ENCODE measurements at places on chromosomes 12 and 14.

GRCh38 chr14:93734086-93734822 is 54.0 kb downstream of the PRIMA1 start:
- no peak for DNase-seq

DNA sequence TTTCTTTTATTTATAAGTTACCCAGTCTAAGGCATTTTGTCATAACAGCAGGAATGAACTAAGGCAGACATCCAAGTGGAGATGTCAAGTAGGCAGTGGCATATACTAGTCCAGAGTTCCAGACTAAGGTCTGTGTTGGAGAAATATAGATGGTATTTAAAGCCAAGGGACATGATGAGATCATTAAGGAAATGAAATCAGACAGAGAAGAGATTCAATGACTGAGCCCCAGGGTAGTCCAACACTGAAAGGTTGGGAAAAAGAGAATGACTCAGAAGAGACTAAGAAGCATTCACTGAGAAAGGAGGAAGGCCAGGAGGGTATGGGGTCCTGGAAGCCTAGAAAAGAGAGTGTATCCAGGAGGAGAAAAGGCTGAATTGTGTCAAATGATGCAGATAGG is 442.2 kb upstream of the CCDC196 start:
- no peak for DNase-seq

GRCh38 chr12:121793440-121793837 is at the start of gene RHOF:
TSS of gene RHOF (minus strand) at chr12:121793688. CDS start at chr12:121793633, 55 bp downstream.
- DNase-seq, result no peak

GRCh38 chr14:83559721-83560120 is 1970.2 kb upstream of the FLRT2 start:
- no peak for DNase-seq

DNA sequence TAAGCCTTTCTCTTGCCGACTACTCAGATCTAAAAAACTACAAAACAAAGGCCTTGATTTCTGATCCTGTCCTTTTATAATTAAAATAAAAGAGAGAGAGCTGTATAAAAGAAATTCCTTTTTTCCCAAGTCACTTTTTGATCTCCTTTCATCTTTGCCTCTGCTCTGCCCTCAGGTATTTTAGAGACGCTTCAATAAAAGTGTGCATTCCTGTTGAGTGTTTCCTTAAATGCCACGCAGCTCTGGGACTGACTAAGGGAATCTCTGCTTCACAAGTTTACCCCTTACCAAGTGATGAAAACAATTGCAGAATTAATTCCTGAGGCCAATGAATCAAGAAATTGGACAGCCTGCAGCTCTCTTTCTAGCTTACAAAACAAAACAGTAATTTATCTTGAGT is 1109.8 kb downstream of the TMTC2 start:
- DNase-seq, result no peak

GRCh38 chr12:61546296-61546695 is 713.9 kb upstream of the USP15 start:
- no peak for DNase-seq

- DNase-seq, result no peak
These were observed 262.6 kb upstream of the TMTC1 start for GRCh38 chr12:30046376-30046775.
